ENCODE measurements at places on chromosomes 13 and 19.
A peak's percentile ranks its signal among the peaks of the same experiment; 100 is the strongest.

GRCh38 chr19:16376649-16377048 lies 52.0 kb downstream of the KLF2 start:
- no peak for DNase-seq

DNA sequence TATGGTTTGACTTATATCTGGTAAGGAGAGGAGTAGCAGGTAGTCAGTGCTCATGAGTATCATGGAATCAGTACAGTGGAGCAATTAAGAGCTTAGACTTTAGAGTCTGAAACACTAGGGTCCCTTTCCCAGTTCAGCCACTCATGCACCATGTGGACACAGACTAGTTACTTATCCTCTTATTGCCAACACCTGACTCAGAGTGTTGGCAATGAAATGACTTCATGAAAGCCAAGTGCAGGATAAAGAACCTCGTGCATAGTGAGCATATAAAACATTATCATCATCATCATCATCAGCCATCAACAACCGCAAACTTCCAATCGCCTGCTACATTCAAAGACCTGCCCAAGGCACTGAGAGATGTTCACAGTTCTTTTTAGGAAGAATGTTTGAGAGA lies 164.2 kb downstream of the FOXO1 start:
- peak; percentile 73 for DNase-seq

DNA sequence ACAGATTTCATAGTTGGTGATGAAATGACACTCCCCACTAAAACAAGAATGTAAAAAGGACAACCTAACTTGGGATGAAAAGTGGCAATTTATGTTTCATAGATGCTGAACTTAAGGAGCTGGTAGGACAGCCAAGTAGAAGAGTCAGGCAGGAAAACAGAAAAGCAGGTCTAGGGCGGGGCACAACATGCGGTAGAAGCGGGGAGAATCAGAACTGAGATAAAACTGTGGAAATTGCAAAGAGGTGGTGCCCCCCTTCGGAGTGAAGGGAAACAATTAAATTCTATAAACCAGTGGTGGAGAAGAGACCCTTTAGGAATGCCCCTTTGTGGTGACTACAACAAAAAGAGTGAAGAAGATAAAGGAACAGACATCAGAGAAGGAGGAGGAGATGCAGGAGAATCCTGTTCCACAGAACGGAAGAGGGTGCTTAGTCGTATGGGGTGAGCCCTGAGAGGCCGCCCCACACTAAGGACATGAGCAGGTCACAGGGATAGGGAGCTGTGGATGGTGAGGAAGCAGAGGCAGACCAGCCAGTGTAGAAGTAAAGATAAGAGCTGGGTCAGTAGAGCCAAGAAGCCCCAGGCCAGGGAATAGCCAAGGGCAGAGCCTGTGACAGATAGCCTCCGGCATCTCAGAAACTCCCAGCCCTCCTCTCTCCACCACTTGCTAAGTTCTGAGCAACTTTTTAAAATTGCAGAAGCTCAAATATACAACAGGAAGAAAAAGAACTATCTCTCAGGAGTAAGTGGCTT lies 100.3 kb upstream of the DOCK9 start:
- DNase-seq, result no peak

DNA sequence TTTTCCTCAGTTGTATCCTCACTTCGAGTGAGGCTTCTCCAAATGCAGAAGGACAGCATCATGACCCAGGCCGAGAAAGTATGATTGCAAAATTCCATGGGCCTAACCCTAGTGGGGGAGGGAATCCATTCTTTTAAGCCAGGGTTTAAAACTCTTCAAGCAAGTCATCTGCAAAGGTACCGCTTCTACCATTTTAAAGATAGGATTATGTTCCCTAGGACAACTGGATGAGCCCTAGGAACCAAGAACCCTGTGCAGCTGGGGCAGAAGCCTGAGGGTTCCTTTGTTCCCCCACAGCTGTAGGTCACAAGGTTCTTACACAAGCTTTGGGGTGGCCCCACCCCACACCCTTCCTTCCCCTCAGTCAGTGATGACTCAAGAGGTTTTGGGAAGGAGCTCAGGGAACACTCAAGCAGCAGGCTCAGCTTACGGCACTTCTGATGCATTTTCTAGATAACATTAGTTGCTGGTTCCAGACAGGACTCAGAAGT lies 13.5 kb downstream of the ARL11 start:
- DNase-seq, result peak; percentile 96

DNA sequence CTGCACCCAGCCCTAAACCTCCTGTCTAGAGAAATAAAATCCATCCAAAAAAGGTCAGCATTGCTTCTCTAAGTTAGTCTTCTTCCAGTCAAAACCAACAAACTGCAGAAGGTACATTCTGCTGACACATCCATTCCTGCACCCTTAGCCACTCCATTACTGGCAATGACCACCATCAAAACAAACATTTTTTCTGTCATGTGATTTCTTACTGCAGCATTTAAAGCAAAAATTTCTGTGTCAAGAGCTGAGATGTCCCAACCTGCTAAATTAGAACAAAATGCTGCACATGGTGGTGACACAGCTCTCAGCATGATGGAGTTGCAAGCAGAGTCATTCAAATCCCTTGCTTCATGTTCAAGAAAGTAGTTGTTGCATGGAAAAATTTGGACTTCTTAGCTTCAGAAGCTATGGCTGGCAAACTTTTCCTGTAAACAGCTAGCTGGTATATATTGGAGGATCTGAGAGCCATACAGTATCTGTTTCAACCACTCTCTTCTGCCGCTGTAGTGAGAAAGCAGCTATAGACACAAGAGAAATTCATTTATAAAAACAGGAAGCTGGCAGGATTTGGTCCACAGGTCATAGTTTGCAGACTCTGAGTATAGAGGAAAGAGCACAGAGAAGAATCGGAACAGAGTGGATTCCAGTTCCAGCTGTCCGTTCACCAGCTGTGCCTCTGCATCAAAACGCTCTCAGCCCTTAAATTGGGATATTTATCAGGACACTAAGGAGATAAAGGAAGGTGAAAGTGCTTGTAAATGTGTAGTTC lies 17.4 kb downstream of the RUBCNL start:
- DNase-seq, result peak; percentile 89

- peak; percentile 68 for DNase-seq
Observed at GRCh38 chr13:35549481-35549880, 73.0 kb upstream of the MAB21L1 start.

GRCh38 chr13:99626461-99627082 lies 125.3 kb downstream of the TM9SF2 start:
- DNase-seq, result peak; percentile 41

DNA sequence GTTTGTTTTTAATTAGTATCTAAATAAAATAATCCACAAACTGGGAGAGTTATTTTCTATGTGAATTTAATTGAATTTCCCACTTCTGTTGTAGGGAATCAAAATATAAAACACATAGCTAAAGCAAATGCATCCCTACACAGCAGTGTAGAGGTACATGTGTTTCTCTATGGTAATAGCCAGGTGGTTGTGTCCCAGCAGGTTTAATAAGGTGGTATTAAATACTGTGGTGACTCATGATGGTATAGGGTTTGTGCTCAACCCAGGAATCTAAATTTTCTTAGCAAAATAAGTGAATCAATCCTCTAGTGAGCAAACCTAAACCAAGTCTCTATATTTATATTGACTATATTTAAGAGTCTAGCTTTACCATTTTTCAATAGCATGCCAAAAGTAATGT lies 30.0 kb downstream of the PCDH9 start:
- no peak for DNase-seq

GRCh38 chr19:1613808-1614570 lies 8.7 kb upstream of the UQCR11 start:
- DNase-seq, result no peak

DNA sequence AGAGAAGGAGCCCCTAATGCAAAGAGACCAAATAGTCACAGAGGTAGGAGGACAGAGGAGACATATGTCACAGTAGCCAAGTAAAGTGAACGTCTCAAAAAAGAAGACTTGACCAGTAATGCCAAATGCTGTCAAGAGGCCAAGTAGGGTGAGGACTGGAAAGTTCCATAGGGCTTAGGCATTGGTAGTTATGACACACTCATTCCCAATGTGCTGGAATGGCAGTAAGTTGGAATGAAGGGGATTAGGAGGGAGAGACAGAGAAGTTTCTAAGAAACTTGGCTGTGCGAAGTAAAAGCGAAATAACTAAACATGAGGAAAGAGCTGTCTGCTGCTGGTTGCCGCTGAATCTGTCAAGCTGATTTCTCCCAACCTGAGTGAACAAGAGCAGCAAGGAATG lies 14.9 kb upstream of the FRY start:
- no peak for DNase-seq

DNA sequence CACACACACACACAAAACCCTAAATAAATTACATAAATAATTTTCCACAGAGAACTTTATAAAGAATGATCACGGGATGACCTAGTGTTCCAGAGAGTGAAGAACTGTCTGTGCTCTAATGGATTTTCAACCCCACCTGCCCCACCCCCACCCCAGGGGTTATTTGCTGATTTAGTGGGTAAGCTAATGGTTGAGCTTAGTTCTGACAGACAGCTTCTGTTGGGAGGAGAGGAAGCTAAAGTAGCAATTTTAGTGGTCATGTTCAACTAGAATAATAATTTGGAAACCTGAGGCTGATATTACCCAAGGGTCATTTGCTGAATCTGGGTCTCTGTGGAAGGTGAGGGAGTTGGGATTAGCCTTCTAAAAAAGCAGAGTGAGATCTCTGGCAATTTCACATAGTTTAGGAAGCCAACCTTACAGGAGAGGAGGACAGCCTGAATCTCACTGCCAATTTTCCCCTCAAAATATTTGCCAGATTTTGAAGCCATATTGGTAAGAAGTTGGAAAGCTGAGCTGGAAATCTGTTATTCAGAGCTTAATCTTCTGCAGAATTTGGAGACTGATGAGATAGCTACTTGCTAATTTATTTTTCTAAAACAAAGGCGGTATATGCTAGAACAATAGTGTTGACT lies 68.7 kb downstream of the POSTN start:
- peak; percentile 32 for DNase-seq

- DNase-seq, result no peak
Observed at GRCh38 chr13:109707742-109708617, 78.4 kb downstream of the IRS2 start.

DNA sequence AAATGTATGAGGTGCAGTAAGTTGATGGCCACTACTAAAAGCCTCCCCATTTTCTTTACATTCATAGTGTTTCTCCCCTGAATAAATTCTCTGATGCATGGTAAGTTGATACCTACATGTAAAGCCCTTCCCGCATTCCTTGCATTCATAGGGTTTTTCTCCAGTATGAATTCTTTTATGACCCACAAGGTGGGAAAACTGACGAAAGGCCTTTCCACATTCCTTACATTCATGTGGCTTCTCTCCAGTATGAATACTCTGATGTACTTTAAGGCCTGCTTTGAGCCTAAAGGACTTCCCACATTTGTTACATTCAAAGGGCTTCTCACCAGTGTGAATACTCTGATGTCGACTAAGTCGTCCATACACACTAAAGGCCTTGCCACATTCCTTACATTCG lies 20.5 kb downstream of the ZNF607 start:
- no peak for DNase-seq

DNA sequence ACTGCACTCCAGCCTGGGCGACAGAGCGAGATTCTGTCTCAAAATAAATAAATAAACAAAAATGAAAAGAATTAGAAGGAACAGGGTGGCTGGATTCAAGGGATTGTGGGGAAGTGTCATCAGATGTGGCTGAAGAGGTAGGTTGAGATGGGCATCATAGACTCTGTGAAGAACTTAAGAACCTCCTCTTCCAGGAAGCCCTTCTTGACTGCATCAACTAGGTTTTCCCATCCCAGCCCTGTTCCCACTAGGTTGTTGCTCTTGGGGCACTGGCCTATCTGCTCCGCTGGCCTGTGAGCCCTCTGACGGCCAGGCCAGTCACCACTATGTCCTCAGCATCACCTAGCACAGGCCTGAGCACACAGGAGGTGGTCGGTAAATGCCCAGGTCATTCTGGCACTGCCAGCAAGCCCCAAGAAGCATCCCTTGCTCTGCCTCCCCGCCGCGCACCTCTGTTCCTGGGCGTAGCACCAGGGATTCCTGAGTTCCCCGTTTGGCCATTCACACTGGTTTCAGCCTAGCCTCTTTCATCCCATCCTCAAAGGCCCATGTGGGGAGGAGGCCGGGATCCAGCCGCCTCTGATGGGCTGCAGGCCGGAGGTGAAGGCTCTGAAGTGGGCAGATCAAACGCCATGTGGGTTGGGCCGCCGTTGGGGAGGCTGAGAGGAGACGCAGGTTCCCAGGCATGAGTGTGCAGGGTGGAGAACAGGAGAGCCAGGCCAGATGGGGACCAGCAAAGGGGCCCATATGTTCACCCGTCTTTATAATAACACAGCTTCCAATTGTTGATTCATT lies 27.6 kb upstream of the SLC1A5 start:
- DNase-seq, result no peak

DNA sequence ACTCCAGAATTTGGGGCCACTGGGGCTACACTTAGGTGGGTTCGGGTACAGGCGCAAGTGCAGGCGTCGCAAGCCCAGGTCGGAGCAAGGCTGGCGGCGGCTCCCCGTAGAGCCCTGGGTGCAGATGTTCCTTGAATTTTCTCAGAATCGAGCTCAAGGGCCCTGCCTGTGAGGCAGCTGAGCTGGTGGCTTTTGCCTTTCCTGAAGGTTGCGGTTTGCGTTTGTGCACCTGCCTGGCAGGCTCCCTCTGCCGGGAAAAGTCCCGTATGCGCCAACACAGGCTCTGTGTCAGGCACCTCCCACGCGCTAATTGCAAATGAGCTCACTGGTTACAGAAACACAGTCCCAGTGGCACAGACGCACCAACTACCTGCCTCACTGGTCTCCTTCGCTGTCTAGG lies 5.9 kb downstream of the DOHH start:
- DNase-seq, result no peak

GRCh38 chr19:5966941-5967340 lies 11.0 kb downstream of the RANBP3 start:
- DNase-seq, result no peak

DNA sequence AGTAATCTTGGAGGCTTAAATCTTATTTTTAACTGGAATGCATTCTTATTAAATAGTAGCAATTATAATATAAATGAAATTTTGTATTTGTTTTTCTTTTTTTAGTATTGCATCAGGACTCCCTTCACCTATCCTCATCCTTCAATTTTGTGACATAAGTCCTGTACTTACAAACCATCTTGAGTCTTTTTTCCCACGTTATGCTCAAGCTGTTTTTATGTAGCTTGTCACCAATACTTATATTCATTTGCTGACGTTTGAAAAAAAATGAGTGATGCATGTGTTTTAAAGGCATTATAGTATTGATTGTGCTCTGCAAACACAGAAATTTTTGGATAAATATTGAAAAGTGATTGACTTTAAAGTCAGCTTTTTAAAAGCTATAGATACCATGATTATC lies 888 bp downstream of the GPR18 start:
- DNase-seq, result no peak

- peak; percentile 40 for DNase-seq
Observed at GRCh38 chr19:52673014-52673413, 34.9 kb upstream of the ZNF83 start.

- no peak for DNase-seq
Observed at GRCh38 chr19:14496834-14497227, 904 bp upstream of the GIPC1 start.

DNA sequence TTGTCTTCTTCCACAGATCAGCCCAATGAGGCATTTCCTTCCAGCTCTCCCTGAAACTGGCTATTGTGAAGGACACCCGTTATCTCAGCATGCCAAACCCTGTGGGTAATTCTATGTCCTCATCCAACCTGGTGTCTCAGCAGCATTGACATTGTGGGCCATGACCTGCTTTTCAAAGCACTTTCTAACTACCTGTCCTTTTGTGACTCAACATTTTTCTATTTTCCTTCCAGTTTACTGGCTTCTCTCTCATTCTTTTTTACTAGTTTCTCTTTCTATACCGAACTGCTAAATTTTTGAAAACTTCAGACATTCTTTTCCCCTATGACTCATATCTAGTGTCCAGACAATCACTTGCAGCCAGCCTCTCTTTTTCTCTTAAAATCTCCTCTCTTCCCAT lies 136.4 kb upstream of the HTR2A start:
- peak; percentile 67 for DNase-seq

GRCh38 chr13:100129605-100130004 lies 40.7 kb downstream of the PCCA start:
- DNase-seq, result no peak
